Stimulated activated CD8-positive, alpha-beta memory T cell treated with anti-CD3 and anti-CD28 coated beads, Interleukin-15, amount 100 ng/mL, for 48 hours (primary cell): ENCODE measurements at places on chromosomes 12 and 14.

- DNase-seq, result no peak
These were observed 5.1 kb upstream of the TMED10 start for GRCh38 chr14:75181293-75182062.

GRCh38 chr12:111764120-111764821 is 2.5 kb upstream of the ALDH2 start:
- DNase-seq, result no peak

DNA sequence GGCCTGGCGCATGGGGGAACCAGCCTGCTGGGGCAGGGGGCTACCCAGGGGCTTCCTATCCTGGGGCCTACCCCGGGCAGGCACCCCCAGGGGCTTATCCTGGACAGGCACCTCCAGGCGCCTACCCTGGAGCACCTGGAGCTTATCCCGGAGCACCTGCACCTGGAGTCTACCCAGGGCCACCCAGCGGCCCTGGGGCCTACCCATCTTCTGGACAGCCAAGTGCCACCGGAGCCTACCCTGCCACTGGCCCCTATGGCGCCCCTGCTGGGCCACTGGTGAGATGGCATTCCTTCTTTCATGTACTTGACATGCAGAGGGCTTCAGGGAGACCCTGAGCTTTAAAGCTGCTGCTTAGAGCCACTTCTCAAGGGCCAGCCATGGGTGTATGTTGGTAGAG is 9.0 kb downstream of the LGALS3 start:
- DNase-seq, result no peak

DNA sequence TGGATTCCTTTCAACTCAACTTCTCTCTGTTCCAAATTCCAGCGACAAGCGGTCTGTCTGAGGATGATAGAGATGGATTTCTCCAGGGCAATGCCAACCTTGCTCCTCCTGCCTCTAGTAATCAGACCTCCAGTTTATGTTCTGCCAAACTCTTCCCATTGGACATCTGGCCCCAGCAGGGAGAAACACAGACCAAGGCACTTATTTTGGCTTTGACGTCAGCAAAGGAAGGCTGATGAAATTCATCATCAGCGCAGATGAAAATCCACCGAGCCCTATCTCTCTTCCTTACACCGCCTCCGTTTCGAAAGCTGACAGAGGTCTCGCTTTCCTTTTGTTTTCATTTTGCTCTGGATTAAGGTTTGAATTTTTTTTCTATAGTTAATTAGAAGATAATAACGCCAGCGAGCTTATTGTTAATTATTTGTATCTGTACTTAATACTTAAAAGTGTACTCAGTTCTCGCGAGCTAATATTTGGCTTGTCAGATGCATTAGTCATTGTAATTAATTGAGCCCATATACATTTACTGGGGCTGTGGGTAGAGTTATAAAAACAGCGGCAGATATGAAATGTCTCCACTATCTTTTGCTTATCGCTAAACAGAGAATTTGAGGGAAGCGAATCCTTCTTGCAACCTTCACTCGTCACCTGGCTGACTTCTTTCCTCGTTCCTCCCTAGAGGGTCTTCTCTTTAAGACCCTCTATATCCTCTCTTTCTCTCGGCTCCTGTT is 35.9 kb upstream of the MED13L start:
- DNase-seq, result no peak

DNA sequence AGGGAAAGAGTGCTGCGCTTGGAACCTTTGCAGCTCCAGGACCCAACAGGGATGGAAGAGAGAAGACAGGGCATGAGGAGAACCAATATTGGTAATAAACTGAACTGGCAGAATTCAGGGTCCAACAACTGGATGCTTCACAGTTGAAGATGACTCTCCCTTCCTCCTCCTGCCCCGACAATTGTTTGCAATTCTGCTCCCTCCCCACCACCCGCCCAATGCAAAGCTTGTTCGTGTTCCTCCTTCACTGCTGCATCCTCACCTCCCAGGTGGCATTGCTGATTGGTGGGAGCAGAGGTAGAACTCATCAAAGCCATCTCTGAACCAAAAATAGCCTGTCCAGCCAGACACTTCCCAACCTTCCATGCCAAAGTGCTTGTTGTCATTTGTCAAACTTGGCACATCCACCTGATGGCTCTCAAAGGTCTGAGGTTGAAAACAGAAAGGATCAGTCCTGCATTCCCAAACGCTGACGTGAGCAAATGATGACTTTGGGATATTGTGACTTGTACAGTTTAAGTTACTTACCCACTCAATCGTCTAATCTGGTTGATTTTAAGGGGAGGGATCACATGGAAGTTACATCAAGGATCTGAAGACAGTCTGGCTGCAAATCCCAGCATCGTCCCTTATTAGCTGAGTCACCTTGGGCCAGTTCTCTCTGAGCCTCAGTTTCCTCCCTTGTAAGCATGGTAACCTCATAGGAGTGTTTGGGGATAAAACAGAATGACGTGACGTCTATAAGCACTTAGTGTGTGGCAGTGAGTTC is 242.6 kb upstream of the CRY1 start:
- no peak for DNase-seq

DNA sequence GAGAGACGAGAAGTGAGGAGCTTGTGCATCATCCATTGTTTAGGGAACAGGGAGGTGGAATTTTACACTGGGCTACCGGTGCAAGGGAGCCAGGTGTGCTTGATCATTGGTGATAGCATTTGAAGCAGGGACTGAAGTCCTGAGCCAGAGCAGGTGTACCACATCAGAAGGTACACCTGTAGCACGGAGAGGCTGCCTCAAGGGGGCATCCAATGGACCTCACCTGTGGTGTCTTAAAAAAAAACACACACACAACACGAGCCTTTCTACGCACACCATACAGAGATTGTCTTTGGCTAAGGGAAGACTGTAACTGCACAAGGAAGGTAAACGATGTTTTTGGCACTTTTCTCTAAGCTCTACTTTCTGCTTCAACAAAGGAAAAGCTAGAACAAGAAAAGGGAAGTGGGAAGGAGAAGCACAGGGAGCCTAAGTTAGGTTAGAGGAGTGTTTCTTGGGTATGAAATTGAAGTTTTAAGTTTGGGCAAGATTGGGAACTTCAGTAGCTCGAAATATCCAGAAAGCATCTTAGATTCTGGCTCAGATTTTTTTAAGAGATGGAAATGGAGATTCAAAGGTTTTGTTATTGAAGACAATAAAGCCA is 334.3 kb upstream of the FBXO33 start:
- no peak for DNase-seq

DNA sequence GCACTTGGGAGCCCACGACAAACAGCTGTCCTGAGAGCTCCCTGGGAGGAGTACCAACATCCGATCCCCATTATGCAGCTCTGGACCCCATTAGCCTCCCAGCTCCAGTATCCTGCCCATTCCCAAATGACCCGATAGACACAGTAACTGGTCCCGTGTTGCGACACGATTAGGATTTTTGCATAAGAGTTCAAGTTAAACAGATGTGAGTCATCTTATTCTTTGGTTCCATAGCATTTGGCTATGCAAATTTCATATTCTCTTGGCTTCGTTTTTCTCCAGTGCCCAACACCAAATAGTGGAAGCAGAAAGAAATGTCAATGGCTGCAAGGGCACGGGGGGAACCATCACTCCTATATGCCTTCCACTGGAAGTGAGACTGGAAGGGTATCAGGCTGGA is 43.0 kb upstream of the LRRC10 start:
- DNase-seq, result no peak

DNA sequence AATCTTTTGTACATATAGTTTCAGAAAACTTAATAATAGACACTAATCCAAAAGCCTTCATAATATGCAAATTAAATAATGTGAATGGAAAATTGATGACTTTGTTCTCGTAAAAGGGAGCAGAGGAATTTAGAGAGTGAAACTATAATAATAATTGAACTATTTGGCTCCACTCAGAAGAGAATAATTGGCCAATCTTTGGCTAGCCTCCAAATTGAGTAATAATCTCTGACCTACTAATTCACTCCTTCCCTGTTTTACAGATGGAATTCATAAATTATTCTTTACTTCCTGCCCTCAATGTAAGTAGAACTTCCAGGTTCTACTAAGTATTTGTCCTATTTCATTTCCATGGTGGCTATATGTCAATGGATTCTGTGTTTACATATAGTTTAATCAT is 15.8 kb downstream of the TRIM9 start:
- DNase-seq, result no peak

GRCh38 chr14:104687601-104688504 is 1.6 kb upstream of the INF2 start:
- no peak for DNase-seq

GRCh38 chr14:65880507-65880906 is 468.0 kb downstream of the FUT8 start:
- no peak for DNase-seq

GRCh38 chr12:50655374-50655921 is 108.5 kb upstream of the ATF1 start:
- DNase-seq, result no peak

- no peak for DNase-seq
These were observed 2.3 kb downstream of the TCP11L2 start for GRCh38 chr12:106304797-106305196.

DNA sequence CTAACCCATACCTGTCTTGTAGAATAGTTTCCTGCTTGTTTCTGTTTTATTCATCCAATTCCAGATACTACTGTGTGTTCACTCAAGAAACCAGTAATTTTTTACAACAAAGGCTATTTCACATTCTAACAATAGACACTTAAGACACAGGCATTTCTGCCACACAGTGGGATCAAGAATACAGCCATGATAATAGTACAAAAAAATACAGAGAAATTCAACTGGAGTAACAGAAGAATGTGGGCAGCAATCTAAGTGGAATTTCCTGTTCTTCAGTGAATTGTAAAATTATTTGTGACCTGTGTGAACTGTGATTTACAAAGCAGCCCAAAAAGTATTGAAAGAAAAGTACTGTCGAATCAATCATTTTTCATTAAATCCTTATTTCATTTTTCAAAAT is 282.9 kb downstream of the CCER1 start:
- no peak for DNase-seq

DNA sequence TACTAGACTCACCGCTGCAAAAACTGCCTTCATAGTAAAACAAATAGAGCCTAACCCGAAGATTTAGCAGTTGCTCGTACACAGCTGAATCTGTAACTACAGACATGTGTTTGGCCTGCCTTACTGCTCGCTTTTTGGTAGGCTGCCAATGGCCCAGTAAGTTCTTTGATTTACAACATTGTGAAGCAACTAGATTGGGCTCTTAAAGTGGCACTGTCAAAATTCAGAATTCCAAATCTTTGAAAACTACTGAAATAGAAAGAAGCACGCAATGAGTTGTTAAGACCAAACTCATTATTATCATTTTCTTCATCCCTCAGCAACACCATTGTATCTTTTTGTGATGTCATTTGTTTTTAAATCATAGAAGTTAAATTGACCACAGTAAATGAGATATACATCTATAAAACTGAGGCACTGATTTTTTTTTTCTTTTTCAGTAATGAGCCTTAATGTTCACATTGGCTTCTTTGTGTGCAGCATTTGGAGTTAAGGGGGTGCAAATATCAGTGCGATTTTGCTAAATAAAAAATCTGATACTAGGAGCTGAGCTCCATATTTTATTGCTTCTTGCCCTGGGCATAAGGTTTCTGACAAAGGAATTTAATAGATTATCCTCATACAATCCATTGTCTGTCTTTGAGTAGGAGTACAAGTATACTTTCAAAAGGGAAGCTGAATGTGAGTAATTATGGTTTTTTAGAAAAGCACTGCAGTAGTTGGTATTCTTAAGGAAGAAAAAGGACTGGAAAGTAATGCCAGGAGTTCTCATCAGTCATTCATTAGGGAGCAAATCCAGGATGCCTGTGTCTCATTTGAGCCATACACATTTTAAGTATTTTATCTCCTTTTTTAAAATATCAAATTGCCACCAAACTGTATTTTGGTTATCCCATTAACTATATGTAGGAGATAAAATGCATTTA is 138.5 kb downstream of the KICS2 start:
- DNase-seq, result no peak

- DNase-seq, result no peak
These were observed 373.4 kb downstream of the FOXG1 start for GRCh38 chr14:29140016-29140415.

- no peak for DNase-seq
These were observed 8.6 kb downstream of the SLC38A6 start for GRCh38 chr14:60989599-60989998.

- peak; percentile 22 for DNase-seq
These were observed 5.2 kb upstream of the KRT85 start for GRCh38 chr12:52372216-52373154.

- no peak for DNase-seq
These were observed 15.0 kb downstream of the CAPZA3 start for GRCh38 chr12:18752947-18753346.

- no peak for DNase-seq
These were observed 36.1 kb downstream of the PARP11 start for GRCh38 chr12:3837049-3837448.

- no peak for DNase-seq
These were observed 45.6 kb downstream of the TRMT5 start for GRCh38 chr14:60935319-60935718.

- peak; percentile 37 for DNase-seq
These were observed 910.0 kb downstream of the TMEM121 start for GRCh38 chr14:106436310-106436905.

GRCh38 chr14:77097006-77097699 is 905 bp upstream of the CIPC start:
- no peak for DNase-seq

- DNase-seq, result no peak
These were observed 242.7 kb upstream of the SFSWAP start for GRCh38 chr12:131468206-131468605.

- no peak for DNase-seq
These were observed 46.5 kb downstream of the PTPRB start for GRCh38 chr12:70590549-70591226.

GRCh38 chr12:12979126-12979525 is 20.9 kb downstream of the HEBP1 start:
- DNase-seq, result no peak

DNA sequence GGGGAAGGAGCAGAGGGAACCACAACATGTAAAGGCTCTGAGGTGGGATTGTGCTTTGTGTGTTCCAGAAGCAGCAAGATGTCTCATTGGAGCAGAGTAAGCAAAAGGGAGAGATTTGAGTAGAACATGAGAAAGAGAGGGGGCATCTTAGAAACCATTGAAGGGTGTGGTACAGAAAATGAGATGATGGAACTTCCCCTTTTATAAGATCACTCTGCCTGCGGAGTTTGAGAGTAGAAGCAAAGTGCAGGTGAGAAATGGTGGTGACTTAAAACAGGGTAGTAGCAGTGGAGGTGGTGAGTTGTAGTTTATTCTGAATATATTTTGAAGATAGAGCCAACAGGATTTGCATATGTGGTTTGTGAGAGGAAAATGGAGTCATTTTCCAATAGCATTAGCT is 56.0 kb downstream of the FBXO34 start:
- DNase-seq, result no peak
